ENCODE measurements at places on chromosomes 4 and X.
A peak's percentile ranks its signal among the peaks of the same experiment; 100 is the strongest.

- no peak for DNase-seq
Measured at GRCh38 chrX:103275947-103276567, 493 bp downstream of the TCEAL5 start.

DNA sequence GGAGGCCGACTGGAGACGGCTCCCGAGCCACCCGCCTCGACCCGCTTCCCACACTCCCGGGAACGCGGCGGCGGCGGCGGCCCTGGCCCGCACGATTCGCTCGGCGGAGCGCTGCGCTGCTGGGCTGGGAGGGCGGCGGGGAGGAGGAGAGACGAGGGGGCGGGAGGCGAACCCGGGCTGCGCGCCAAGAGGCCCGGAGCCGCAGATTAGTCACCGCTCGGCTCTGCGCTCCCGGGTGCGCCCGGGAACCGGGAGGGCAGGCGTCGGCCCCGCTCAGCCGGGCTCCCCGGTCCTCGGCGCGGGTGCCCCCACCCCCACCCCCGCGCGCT, 11.2 kb upstream of the BCOR start:
- peak; percentile 63 for DNase-seq

GRCh38 chrX:98331407-98331806, 1447.7 kb downstream of the RPA4 start:
- DNase-seq = no peak

GRCh38 chr4:188934320-188934962, 795.2 kb downstream of the TRIML1 start:
- no peak for DNase-seq

- no peak for DNase-seq
Measured at GRCh38 chrX:64206556-64207162, 1.2 kb upstream of the AMER1 start.

DNA sequence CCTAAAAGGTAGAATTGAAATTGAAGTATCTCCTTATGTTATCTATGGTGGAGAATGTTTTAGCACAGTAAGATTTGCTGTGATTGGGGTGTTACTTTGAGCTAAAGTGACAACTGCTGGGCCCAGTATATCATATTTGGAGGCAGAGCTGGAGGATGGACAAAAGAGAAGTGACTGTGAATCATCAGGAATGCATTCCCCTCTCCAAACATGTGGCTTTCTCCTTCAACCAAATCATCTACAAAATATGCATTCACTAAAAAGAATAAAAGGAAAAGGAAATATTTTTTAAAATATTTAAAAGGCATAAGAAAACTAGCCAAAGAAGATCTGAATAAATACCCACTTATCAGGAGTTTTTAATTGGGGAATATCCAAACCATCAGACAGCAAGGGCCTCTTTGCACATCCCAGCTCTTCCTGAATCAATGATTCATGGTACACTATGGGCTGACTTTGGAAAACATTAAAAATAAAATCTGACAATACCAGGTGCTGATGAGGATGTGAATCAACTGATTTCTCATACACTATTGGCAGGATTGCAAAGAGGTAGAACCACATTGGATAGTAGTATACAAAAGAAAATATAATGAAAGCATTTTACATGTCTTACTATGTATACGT, 671.7 kb upstream of the NR3C2 start:
- no peak for DNase-seq

GRCh38 chr4:152676052-152676854, 3.5 kb downstream of the TMEM154 start:
- no peak for DNase-seq

DNA sequence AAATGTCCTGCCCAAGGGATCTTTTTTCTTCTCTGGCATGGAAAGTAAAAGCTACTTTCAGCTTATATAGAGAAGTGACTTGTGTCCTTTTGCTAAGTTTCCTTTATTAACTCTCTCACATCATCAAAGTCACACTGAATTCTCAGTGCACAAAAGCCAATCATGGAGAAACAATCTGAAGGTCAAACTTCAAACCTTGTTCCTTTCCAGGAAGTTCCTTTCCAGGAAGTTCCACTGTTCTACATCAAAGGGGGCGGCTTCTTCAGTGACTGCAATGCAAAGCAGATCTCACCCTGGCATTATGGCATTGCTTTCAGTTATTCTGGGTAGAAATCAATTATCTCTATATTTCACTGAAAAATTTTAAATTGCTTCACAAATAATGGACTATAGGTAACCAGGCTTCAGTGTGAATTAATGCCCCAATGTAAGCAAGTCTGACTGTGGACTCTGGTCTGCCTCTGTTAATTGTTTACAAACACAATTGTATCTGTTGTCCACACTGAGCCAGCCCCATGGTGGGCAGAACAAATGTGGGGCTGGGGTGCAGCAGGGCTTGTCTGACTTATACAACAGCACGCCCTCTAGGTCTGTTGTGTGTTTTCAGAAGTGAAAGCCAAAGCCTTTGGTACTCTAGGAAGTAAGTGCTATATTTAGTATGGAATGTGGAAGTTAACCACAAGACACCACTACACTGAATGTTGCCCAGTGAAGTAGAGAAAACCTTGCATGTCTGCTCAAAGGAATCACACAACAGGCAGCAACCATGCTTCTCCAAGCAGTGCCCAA, 98.8 kb downstream of the CDS1 start:
- DNase-seq = no peak

Measured in stimulated activated CD4-positive, alpha-beta T cell treated with anti-CD3 and anti-CD28 coated beads, TNF-alpha, amount 100 ng/mL, for 24 hours (primary cell).